ENCODE measurements at places on chromosomes 2 and 18. TPM values are rescaled to one million over a fixed set of nuclear protein-coding genes. Genes with fewer than 3 reads are reported as not detected.

Gene CAVIN2
- polyA plus RNA-seq: 129 TPM

Gene MRO
- 0.90 TPM for polyA plus RNA-seq

Gene ERBB4
- 0.13 TPM for polyA plus RNA-seq

Gene MEP1B
- not detected for polyA plus RNA-seq

Gene LBX2
- 0.95 TPM for polyA plus RNA-seq

Gene PCBP1
- polyA plus RNA-seq: 370 TPM

Gene CRYGC
- not detected for polyA plus RNA-seq

Gene CCDC142
- 7.0 TPM for polyA plus RNA-seq

Measured in urinary bladder (tissue), 4 donors.